ENCODE measurements at places on chromosomes 16 and 17.

GRCh38 chr16:15494236-15494635, 59.8 kb downstream of the BMERB1 start:
- no peak for DNase-seq

- no peak for DNase-seq
Measured at GRCh38 chr16:2339521-2340484, 725 bp downstream of the ABCA3 start.

DNA sequence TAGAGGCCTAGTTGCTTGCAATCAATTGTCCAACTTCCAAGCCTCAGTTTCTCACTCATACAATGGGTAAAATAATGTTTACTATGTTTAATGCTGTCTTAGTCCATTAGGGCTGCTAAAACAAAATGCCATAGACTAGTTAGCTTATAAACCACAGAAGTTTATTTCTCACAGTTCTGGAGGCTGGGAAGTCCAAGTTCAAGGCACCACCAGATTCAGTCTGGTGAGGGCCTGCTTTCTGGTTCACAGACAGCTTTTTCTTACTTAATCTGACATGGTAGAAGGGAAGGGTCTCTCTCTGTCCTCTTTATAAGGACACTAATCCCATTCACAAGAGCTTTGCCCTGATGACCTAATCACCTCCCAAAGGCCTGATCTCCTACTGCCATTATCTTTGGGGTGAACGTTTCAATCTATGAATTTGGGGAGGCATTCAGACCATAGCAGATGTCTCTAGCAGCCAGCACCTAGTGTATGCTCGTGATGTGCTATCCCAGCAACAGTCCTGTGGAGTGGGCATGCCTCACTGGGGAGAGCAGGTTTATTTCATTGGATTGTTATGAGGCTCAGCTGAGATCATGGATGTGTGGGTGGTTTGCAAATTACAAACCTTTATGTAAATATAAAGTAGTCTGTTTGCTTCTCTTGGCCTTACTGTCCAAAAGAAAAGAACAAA, 25.2 kb downstream of the YPEL2 start:
- no peak for DNase-seq

GRCh38 chr17:31007695-31008373, 37.0 kb downstream of the RNF135 start:
- no peak for DNase-seq

- no peak for DNase-seq
Measured at GRCh38 chr17:53627511-53627910, 195.2 kb upstream of the KIF2B start.

Measured in stimulated activated CD8-positive, alpha-beta memory T cell treated with anti-CD3 and anti-CD28 coated beads, Interleukin-7, amount 100 ng/mL, for 1 hour (primary cell).